ENCODE measurements at places on chromosomes 12 and 14.

- DNase-seq = no peak
Measured at GRCh38 chr12:50387487-50387886, 8.9 kb downstream of the FAM186A start.

- DNase-seq = no peak
Measured at GRCh38 chr14:30848449-30849240, 25.7 kb upstream of the COCH start.

- DNase-seq = no peak
Measured at GRCh38 chr12:130775953-130776856, 60.1 kb upstream of the RIMBP2 start.

DNA sequence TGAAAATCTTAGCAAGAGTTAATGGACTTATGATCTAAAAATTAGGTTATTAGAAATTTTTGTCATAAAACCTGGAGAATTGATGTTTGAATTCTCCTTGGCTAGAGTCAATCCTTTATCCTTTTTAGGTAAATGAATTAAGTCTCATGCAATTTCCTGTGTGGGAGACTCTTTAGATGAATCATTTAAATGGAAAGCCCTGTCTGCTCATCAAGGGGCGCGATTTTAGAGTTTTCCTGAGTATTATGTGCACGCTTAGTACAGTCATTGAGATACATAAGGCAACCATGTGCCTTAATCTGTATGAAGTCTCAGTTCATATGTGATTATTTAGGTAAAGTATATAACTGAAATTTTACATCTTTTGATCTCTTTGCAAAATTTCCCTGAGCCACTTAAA lies 974.7 kb downstream of the NRXN3 start:
- no peak for DNase-seq
